ENCODE measurements at places on chromosomes 4 and X.

- DNase-seq: no peak
Observed at GRCh38 chrX:56785442-56785841, 56.4 kb downstream of the NBDY start.

DNA sequence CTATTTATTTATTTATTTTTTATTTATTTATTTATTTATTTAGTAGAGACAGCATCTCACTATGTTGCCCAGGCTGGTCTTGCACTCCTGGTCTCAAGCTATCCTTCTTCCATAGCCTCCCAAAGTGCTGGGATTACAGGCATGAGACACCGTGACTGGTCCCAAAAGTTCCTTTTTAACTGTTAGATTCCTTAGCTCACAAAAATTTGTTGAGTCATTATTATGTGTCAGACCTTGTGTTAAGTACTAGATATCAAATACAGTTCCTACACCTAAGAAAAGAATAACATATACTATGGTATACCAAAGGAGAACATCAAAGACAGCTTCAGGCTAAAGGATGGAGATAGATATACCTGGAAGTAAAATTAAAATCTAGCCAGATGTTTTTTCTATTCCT is 11.6 kb downstream of the FGA start:
- no peak for DNase-seq

DNA sequence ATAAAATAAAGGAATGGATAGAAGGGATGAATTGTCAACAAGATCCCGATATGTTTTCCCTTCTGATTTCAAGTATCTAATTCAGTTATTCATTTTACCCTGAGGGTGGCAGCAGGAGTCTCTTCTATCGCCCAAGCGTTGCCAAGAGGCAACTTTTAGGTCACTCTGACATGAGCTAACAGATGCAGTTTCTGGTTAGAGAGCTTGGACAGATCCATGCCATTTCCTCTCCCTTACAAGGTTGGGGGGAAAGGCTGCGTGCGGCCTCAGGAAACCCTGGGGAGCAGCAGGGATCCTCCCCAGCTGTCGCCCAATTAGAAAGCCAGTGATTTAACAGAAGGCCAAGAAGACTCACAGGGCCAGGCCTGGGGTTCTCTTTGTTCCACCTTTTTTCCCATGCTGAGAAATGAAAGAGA is 35.3 kb upstream of the WAS start:
- DNase-seq: peak; percentile 54

DNA sequence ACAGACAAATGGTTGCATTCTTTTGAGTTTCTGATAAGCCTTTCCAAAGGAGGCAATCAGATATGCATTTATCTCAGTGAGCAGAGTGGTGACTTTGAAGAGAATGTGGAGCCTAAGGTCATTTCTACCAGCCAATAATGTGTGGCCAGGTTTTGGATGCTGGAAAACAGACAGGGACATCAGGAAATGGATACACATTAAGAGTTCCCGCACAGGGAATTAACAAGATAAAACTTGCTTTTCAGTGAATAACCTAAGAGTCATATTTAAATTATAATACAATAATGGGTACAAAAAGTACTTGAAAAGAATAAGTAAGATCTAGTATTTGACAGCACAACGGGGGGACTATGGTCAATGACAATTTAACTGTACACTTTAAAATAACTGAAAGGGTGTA is 492.3 kb upstream of the FAM241A start:
- no peak for DNase-seq

- no peak for DNase-seq
Observed at GRCh38 chr4:146840731-146841130, 104.9 kb downstream of the TTC29 start.
